Lower lobe of right lung (tissue), 2 donors: ENCODE measurements at places on chromosomes 5 and 9.

DNA sequence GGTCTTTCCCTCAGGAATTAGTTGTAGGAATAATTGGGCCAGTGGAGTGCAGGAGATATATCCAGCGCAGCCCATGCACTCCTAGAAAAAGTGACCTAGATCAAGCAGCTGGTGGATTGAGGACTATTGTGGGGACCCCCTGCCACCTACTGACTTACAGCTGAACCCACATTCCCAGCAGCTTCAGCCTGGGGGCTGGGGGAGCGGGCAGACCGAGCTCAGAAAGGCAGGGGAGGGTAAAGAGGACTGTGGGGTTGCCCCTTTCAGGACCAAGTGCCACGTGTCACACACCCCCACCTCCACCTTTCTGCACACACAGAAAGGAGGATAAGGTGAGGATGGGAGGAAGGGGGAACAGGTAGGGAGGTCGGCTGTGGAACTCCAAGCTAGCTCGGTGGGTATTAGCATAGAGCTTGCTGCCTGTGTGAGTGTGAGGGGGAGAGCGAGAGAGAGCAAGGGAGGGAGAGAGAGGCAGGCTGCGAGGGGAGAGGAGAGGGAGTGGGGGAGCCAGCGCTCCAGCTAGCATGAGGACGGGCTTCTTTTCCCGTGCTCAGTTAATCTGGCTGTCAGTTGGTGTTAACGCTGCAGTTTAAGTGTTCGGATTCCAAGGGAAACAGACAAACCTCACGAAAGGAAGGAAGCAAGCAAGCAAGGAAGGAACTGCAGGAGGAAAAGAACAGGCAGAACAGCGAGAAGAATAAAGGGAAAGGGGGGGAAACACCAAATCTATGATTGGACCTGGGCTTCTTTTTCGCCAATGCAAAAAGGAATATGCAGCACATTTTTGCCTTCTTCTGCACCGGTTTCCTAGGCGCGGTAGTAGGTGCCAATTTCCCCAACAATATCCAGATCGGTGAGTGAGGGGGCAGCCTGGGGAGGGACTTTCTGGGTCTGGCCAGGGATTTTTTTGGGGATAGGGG, at the start of gene GRIA1:
GRIA1 (plus strand) TSS at position 553 of the 920 bp plus-strand sequence.
- DNase-seq, result no peak

GRCh38 chr5:178625679-178626483, 969 bp downstream of the CLK4 start:
- DNase-seq, result no peak

DNA sequence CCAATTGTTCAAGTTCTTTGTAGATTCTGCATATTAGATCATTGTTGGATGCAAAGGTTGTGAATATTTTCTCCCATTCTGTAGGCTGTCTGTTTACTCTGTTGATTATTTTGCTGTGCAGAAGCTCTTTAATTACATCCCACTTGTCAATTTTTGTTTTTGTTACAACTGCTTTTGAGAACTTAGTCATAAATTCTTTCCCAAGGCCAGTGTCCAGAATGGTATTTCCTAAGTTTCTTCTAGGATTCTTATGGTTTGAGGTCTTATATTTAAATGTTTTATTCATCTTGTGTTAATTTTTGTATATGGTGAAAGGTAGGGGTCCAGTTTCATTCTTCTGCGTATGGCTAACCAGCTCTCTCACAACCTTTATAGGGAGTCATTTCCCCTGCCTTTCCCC, 116.5 kb downstream of the CPLANE1 start:
- DNase-seq, result no peak

- DNase-seq, result no peak
Measured at GRCh38 chr5:131581702-131582101, 53.3 kb downstream of the RAPGEF6 start.

- no peak for DNase-seq
Measured at GRCh38 chr5:150323092-150323491, 20.4 kb upstream of the ARSI start.

DNA sequence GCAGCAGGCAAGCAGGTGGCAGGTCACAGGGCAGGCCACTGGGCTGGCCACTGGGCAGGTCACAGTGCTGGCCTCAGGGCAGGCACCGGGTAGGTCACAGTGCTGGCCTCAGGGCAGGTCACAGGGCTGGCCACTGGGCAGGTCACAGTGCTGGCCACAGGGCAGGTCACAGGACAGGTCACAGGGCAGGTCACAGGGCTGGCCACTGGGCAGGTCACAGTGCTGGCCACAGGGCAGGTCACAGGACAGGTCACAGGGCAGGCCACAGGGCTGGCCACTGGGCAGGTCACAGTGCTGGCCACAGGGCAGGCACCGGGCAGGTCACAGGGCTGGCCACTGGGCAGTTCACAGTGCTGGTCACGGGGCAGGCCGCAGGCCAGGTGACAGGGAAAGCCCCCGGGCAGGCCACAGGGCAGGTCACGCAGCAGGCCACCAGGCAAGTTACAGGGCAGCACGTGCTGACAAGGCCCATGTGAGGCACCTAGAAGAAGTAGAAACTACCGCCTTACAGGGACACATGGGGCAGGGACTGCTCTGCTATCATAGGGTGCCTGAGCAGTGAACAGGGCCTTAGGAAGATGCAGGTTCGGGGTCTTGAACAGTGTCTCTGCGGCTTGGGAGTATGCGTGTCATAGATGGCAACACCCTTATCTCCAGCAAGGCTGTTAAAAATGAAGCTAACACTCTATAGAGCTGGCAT, 18.6 kb upstream of the MED10 start:
- no peak for DNase-seq

GRCh38 chr5:4772591-4772990, 367.5 kb upstream of the ADAMTS16 start:
- DNase-seq, result no peak
